ENCODE measurements at places on chromosomes 1 and 21.

- no peak for DNase-seq
Observed at GRCh38 chr1:15323351-15323988, 76.4 kb downstream of the FHAD1 start.

DNA sequence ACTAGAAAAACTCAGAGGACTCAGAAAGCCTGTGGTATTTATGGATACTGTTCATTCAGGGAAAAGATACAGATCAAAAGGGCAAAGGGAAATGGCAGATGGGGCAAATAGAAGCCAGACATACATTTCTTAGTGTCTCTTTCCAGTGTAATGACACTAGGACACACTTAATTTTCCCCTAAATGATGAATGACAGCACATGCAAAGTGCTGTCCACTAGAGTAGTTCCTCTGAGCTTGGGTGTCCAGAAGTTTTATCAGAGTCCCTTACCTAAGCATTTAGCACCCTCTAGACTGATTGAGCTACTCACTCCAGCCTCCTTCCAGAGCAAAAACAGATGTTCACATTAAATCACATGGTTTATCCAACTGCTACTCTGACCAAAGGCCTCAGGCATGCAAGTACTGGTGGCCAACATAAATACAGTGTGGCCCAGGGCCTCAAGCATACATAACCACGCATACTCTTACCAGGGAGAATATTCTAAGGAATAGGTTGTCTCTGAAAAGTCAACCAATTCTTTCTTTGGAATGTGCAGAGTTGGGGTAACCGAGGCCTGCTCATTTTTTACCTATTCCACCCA lies 166.9 kb downstream of the NCAM2 start:
- no peak for DNase-seq

DNA sequence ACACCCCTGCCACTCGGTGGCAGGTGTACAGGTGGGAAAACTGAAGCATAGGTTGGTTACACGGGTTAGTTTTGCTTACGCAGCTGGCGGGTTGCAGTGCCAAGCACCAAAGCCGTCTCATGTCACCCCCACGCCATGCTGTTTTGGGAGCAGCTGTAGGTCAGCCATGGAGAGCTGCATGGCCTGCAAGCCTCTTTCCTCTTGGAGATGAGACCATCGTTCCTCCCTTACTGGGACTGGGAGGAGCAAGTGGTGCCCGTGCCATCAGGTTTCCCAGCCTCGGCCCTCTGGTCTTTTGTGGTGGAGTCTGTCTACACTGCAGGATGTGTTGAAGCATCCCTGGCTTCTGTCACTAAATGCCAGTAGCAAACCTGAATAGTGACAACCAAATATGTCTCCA lies 46.9 kb downstream of the AJAP1 start:
- DNase-seq: no peak

DNA sequence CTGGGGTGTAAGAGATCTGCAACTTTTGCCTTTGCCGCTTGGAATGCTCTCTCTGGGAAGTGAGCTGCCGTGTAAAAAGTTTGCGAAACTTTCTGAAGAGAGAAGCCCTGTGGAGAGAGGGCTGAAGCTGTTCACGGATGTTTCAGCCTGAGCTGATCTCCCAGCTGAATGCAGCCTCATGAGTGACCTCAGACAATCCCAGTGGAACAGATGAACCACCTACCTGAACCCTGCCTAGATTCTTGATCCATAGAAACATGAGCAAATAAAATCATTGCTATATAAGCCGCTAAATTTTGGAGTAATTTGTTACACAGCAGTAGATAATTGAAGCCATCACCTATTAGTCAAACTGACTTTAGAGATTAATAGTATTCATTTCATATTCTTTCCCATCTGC lies 4.4 kb upstream of the ALG6 start:
- no peak for DNase-seq

DNA sequence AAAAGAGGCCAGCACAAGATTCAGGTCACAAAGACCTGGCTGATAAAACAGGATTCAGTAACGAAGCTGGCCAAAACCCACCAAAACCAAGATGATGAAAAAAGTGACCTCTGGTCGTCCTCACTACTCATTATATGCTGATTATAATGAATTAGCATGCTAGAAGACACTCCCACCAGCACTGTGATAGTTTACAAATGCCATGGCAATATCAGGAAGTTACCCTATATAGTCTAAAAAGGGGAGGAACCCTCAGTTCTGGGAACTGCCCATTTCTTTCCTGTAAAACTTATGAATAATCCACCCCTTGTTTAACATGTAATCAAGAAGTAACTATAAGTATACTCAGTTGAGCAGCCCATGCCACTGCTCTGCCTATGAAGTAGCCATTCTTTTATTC lies 26.0 kb upstream of the FMO2 start:
- no peak for DNase-seq

GRCh38 chr1:41437011-41437355 lies 47.5 kb downstream of the EDN2 start:
- no peak for DNase-seq

DNA sequence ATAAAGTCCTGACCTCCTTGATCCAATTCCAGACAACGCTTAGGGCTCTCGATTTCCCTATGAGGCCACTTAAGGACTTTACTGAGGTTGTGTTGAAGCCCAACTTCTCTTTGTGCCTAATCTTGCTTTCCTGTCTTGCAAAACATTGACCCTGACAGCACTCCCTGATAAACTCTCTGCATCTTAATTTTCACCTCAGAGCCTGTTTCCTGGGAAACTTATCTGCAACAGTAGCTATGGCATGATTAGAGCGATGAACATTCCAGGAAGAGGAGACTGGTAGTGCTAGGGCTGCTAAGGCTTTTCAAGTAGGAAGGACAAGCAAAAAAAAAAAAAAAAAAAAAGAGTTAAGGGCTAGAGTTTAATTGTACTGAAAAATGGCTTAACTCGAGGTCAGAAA lies 118.9 kb downstream of the RGS21 start:
- DNase-seq: no peak

GRCh38 chr1:231708394-231708793 lies 81.8 kb downstream of the DISC1 start:
- no peak for DNase-seq

DNA sequence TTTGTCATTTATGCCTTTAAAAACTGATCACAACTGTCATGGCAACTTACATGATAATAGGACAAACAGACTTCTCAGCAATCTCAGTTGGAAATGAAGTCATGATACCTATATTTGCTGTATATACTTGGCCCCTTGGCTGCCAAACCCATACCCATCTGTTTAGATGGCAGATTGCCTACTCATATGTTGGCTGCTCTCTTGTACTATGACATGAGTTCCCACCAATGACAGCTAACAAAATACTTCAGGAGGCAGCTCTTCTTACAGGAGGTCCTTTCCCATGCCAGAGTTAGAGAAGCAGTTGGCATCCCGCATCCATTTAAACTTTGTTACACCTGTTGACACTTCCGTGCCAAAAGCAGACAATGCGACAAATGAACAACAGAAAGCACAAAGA lies 603.1 kb upstream of the ADGRL2 start:
- no peak for DNase-seq

All from RWPE2 (cell line).